ENCODE measurements at places on chromosomes 16 and 17.

GRCh38 chr16:74623214-74623838, 16.4 kb upstream of the GLG1 start:
- peak; percentile 65 for DNase-seq

DNA sequence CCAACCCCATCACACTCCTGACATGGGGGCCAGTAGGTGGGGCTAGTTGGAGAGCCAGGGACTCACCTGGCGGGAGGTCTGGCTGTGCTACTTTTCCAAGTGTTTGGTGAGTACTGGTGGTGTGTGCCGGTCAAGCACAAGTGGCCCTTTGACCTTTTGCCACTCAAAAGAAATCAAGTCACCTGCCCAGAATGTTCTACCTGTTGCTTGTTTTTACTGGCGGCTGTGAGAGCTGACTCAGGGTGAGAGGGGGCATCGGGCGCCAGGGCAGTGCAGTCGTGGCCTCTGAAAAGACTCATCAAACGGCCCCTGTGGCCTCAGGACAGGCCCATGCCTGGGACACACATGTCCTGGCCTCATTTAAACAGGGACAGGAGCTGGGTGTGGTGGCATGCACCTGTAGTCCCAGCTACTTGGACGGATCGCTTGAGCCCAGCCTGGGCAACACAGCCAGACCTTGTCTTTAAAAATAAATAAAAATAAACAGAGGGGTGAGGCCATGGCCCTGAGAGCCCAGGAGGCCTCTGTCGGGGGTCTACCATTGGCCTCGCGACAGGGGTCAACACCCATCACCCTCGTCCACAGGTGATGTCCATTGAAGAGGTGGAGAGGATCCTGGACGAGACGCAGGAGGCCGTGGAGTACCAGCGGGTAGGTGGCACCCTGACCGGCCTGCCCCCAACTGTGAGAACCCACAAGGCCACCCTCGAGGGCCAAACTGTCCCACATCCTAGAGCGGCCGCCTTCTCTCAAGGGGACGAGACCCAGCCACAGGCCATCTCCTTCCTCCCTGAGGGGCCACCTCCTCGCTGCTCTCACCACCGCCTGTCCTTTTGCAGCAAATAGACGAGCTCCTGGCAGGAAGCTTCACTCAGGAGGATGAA, 5.0 kb downstream of the CHMP6 start:
- no peak for DNase-seq

- DNase-seq, result no peak
Observed at GRCh38 chr16:2592786-2593185, 55.0 kb downstream of the PDPK1 start.

GRCh38 chr16:68800257-68800875, 43.0 kb upstream of the TANGO6 start:
- peak; percentile 90 for DNase-seq

DNA sequence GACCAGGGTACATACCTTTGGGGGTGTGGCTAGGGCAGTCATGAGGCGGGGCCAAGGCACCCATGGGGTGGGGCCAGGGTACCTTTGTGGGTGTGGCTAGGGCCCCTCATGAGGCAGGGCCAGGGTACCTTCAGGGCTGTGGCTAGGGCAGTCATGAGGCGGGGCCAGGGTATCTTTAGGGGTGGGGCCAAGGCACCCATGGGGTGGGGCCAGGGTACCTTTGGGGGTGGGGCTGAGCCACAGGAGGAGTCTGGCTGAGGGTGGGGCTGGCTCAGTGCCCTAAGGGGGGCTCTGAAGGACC, 3.5 kb downstream of the GNG13 start:
- DNase-seq, result peak; percentile 36

DNA sequence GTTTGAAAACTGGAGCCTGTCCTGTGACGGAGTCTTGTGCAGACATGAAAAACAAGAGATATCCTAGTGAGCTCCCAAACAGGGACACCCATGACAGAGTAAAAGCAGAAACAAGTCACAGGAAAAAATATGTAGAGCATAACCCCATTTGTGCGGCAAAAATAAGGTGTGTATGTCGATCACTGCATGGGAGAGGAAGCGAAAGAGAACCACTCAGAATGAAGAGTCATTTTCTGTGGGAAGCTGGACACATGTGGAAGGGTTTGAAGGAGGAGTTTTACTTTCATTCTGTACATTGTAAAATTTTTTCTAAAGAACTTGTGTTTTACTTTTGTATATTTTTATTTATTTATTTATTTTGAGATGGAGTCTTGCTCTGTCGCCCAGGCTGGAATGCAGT, 72.1 kb downstream of the JPH3 start:
- no peak for DNase-seq

DNA sequence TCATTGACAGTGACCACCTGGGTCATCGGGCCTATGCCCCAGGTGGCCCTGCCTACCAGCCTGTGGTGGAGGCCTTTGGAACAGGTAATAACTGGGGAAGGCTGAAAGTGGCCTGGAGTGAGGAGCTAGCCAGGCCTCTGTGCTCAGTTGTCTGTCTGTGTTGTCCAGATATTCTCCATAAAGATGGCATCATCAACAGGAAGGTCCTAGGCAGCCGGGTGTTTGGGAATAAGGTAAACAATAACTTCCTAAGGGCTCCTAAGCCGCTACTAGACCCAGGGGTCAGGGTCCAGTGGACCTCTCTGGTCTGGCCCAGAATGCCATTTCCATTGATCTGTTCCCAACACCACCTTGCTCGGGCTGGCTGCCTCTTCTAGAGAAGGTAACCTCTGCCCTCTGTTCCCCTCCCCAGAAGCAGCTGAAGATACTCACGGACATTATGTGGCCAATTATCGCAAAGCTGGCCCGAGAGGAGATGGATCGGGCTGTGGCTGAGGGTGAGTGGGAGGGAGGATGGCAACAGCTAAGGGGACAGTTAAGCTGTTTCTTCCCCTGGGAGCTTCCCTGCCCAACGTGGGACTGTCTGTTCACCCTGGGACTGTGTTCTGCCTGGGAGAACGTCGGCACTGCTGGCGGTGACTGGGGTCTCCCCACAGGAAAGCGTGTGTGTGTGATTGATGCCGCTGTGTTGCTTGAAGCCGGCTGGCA, 1.9 kb upstream of the MLX start:
- no peak for DNase-seq

DNA sequence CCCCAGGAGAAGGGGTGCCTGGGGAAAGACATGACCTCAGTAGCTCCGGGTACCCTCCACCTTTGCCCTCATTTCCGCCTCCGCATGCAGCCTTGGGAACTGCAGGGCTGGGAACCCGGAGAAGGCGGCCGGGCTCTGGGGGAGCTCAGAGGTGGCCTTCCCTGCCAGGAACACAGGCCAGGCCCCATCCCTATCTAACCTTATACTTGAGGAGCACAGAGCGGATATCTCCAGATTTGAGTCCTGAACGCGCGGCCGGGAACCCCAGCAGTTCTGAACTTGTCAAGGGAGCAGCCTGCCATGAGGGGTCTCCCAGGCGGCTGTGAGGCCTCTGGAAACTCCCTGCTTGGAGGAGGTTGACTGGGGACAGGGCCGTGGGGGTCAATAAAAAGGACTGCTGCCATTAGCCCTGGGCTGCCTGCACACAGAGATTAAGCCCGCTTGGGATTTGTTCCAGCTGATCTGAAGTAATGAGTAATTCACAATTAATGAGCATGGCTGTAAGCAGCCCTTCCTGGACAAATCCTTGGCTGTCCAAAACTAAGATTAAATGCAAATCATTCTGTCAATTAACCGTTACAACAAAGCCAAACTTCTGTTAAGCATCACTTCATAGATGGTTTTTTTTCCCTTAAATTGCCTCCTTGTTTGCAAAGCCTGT, 26.3 kb upstream of the METRNL start:
- no peak for DNase-seq

DNA sequence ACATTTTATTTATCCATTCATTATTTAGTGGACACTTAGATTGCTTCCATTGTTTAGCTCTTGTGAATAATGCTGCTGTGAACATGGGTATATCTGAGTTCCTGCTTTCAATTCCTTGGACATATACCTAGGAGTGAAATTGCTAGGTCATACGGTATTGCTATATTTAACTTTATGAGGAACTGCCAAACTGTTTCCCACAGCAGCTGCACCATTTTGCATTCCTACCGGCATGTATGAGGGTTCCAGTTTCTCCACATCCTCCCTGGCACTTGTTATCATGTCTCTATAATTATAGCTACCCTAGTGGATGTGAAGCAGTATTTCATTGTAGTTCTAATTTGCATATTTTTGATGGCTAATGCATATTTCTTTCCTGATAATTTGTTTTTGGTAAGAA, 23.7 kb upstream of the DRG2 start:
- no peak for DNase-seq

- DNase-seq, result no peak
Observed at GRCh38 chr16:27522173-27522707, 27.5 kb downstream of the GTF3C1 start.

DNA sequence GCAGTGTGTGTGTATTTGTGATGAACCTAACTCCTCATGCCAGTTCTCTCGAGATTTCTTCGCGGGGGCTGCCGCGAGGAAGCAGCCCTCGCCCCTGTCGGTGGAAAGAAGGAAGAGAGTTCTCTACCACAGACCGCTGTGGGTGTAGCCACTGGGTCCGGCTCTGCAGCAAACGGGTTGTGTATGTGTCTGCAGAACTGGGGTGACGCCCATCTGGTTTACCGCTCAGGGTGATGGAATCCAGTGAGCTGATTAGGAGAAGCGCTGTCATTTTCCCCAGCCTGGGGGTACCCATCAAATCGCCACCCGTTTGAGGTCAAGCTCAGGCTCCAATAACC, 7.7 kb downstream of the CORO6 start:
- DNase-seq, result no peak

- no peak for DNase-seq
Observed at GRCh38 chr17:44002141-44002848, 2.1 kb upstream of the NAGS start.
